Endothelial cell (in vitro differentiated cells): ENCODE measurements at places on chromosomes 5 and 9.

GRCh38 chr5:113427871-113428574 is 6.8 kb downstream of the TSSK1B start:
- DNase-seq, result no peak

GRCh38 chr9:5144217-5144616 is 41.2 kb downstream of the INSL6 start:
- no peak for DNase-seq

GRCh38 chr5:143536364-143536763 is 132.9 kb upstream of the NR3C1 start:
- no peak for DNase-seq

DNA sequence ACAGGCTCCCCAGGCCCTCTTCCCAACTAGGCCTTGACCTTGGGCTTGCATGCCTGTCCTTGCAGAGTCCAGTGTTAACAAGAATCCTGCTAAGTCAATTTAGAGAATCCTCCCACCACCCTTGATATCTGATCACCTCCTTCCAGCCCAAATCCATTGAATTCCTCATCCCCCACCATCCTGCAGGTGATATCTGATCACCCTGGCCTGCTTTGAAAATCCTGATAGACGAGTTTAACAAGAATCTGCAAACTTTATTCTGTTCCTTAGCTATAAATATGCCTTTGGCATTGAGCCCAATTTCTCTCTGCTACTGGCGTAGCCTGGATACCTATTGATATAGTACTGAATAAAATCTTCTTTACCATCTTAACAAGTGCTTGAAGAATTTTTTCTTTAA is 125.5 kb downstream of the DIRAS2 start:
- no peak for DNase-seq

DNA sequence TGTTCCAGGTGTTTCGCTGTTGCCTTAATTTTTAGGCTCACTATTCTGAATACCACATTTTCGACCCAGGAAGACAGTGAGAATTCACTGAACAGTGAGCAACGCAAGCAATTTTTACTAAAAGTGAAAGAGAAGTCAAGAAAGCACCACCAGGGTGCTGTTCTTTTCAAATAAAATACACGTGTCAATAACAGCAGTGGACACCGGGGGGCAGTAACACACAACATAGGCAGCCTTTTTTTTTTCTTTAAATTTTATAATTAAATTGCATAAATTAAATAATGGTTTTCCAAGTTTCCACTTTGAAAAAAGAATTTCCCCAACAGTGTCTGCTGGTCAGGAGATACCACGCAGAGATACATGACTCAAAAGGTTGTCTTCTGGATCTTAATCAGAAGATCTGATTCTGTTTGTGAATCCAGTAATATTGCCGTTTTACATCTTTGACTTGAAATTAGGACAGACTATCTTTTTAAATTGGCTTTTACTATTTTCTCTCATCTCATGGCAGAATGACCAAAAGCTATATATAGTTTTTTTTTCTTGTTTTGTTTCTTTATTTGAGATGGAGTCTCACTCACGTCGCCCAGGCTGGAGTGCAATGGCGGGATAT is 47.1 kb upstream of the SH3GL2 start:
- DNase-seq, result peak; percentile 62

DNA sequence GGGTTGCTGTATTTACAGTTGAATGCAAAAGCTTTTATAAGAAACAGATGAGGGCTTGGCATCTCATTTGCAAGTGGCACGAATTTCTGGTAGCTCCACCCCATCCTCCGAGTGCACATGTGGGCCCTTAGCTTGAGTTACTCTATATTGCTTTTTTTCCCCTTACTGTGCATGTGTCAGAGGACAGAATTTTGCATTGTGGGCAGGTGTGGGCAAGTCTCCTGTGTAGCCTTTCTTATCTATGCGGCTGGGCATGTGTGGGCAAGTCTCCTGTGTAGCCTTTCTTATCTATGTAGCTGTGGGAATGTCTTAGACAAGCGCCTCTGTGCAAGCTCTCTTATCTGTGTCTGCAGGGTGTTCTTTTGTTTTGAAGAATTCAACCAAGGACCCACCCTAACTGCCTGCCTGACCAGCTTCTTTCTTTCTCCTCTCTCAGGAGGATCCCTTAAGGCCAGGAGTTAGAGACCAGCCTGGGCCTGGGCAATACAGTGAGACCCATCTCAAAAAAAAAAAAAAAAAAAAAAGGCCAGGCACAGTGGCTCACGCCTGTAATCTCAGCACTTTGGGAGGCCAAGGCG is 34.1 kb upstream of the SIL1 start:
- no peak for DNase-seq

GRCh38 chr9:38065369-38066075 is 3.5 kb downstream of the SHB start:
- DNase-seq, result no peak

DNA sequence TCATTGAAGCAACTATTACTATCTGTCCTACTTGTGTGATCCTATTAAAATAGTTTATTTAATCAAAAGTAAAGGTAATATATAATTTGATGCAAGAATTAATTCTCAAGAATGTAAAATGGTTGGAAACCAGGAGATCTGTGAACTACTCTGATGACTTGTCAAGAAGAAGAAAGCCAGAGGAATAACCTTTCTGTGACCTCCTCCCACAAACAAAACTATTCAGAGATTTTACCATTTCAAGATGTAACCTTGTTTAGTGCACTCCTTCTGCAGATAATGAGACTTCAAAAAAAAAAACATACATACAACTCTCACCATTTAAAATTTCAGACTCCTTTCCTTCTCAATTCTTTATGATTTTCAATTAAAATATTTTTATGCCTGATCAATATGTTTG is 79.5 kb downstream of the RFX3 start:
- DNase-seq, result no peak

- DNase-seq, result no peak
These were observed 12.8 kb downstream of the CCDC127 start for GRCh38 chr5:204966-205670.

DNA sequence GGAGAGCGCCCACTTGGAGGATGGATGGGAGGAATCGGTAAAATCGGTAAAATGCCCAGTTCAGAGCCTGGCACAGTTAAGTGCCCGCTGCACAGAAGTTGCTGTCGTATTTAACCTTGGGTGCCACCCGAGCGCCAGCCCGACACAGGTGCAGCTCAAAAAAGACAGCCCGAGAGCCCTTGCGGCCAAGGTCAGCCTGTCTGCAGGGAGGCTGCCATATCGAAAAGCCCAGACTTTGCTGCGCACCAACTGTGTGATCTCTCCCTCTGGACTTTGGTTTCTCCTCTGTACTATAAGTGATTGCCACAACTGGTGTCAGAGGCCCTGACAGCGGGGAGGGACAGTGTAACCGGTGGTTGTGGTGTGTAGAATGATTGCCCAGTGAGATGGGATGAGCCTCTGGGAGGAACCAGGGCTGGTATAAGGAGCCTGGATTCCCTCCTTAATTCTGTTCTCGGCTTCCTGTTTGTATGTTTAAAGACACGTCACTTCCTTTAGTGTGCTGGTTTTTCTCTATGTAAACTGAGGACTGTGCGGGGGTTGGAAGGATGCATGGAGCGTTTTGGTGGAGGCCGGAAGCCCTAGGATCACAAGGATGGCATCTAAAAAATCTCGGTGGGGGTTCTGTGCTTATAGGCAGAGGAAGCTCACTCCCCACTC is 792 bp downstream of the NTMT1 start:
- no peak for DNase-seq

DNA sequence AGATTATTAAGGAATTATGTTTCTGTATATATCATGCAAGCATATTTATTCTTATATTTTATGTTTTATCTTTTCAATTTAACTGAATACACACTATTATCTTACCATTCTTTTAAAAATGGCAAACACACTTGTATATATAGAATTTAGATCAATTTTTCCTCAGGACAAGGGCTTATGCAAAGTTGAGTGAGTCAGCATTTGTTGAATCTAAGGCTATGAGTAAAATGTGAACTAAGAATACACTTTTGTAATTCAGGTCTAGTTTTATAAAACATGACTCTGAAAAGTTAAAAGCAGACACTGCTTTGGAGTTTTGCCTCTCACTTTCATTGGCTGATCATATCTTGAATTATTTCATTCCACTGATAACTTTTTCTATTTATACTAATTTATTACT is 127.8 kb downstream of the FOCAD start:
- no peak for DNase-seq

GRCh38 chr9:37917801-37918664 is 14.1 kb upstream of the SLC25A51 start:
- DNase-seq, result no peak

GRCh38 chr5:133682451-133682850 is 70.1 kb upstream of the FSTL4 start:
- no peak for DNase-seq

GRCh38 chr5:76494201-76494600 is 91.1 kb downstream of the IQGAP2 start:
- DNase-seq, result no peak

- DNase-seq, result no peak
These were observed 13.5 kb upstream of the DHFR start for GRCh38 chr5:80668016-80668969.

DNA sequence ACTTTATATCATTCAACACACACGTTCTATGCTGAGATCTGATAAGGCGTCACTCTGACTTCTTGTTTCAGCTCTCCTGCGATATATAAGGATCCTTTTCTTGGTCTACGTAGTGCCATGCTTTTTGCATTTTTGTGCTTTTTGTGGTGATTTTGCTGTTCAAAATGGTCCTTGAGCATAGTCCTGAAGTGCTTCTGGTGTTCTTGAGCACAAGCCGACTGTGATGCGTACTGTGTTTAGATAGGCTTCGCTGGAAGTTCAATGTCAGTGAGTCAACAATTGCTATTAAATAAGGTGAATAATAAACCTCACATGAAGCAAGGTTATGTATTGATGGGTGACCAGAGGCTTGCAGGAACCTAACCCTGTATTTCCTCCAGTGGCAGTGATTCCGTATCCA is 46.8 kb downstream of the ACO1 start:
- no peak for DNase-seq

- no peak for DNase-seq
These were observed 574.3 kb upstream of the ZNF462 start for GRCh38 chr9:106288689-106289088.

DNA sequence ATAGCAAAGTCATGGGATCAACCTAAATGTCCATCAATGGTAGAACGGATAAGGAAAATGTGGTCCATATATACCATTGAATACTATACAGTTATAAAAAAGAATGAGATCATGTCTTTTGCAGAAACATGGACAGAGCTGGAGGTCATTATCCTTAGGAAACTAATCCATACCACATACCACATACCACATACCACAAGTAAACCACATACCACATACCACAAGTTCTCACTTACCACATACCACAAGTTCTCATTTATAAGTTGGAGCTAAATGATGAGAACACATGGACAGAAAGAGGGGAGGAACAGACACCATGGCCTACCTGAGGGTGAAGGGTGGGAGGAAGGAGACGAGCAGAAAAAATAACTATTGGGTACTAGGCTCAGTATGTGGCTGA is 154.6 kb upstream of the GHR start:
- no peak for DNase-seq

DNA sequence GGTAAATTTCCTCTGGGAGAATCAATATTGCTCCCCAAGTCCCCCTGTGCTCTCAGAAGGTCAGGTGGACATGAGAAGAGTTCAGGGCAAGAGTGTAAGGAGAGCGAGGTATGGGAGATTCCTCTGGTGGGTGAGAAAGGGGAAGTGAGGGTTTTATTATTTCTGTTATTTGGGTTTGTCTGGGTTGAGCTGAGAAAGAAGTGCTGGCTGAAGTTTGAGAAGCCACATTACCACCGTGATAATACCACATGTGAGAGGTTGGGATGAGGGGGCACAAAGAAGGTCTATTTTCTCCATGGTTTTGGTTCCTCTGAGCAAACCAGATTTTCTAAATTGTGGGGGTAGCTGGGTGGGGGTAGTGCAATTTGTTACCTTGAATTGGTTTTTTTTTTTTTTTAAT is 350.4 kb downstream of the OSTF1 start:
- DNase-seq, result no peak

- DNase-seq, result no peak
These were observed 233.8 kb downstream of the HSPA4 start for GRCh38 chr5:133285583-133286021.

DNA sequence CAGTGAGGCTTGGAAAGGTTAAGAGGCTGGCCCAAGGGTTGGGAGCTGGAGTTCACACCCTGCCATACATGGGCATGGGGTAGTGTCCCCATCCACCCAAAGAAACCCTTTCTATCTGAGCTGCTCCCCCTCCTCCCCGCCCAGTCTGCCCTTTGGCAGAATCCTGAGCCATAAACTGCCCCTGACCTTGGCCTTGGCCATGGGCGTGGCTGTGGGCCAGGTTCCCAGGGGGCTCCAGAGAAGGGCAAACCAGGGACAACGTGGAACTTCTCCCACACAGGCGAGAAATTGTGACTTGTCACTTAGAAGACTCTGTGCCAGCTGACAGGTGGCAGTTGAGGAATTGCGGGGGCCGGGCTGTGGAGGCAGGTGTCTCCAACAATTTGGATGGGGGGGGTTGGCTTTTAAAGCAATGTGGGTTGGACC is 4.8 kb downstream of the FAM78A start:
- no peak for DNase-seq

DNA sequence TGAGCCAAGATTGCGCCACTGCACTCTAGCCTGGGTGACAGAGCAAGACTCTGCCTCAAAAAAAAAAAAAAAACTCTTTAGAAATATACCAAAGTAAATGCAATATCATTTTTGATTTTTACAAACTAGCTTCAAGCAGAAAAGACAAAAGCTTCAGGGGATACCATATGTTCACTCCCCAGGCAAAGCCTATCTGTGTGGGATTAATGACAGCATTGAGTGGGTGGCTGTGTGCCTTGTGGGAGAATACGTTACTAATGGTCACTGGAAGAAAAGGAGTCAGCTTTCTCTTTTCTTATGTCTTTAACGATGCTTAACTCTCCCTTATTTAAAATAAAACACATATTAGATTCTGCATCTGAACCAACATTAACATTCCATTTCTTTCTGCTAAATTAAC is 1.9 kb downstream of the PCA3 start:
- no peak for DNase-seq

DNA sequence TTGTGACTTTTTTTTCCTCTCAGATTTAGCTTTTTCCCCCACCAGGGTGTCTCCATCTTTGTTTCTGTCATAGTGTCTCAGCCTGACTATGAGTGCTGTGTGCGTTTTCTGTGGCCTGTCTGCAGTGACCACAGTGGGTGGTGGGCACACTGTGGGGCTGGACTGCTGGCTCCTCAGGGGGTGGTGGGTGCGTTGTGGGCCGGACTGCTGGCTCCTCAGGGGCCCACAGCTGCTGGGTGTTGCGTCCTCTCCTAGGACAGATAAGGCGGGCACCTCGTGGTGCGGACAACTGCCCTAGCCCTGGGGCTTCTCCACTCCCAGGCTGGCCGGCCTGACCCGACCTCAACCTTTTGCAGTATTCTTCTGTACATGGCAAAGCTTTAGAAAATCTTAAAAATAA is 100.4 kb downstream of the EHMT1 start:
- no peak for DNase-seq
